ENCODE measurements at places on chromosomes 2 and 18.

- no peak for DNase-seq
Measured at GRCh38 chr2:147174824-147175254, 670.0 kb upstream of the ACVR2A start.

DNA sequence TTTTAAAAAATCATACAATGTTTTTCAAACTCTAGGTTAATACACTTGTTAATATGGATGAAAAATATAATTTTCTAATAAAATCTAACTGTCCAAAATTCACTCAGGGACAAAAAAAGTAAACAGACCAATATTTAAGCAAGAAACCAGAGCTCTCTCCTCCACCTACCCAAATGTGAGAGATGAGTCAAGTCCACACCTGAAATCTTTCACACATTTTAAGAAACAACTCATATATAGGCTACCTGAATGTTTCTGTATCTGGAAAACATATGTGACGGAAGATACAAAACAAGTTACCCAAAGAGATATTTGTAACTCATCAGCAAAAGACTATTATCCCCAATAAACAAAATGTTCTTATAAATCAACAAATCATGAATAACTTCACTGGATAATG, 20.2 kb downstream of the ZNF516 start:
- no peak for DNase-seq

DNA sequence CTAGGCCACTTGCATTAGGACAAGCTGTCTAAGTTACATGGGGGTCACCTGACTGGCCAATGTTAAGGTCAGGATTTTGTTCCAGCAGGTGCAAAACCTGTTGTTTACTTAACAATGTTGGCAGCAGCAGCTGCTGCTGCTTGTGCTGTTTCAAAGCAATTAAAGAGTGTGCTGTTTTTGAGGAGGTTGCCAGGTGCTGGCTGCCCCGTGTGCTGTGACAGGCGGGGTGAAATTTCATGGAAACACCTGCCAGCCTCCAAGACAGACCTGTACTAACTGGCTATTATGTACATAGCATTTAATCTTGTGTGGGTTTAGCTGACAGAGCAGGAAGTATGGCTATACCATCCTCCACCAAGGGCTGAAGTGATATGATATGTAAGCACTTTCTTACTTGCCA, 224.9 kb downstream of the ASXL3 start:
- DNase-seq, result no peak

DNA sequence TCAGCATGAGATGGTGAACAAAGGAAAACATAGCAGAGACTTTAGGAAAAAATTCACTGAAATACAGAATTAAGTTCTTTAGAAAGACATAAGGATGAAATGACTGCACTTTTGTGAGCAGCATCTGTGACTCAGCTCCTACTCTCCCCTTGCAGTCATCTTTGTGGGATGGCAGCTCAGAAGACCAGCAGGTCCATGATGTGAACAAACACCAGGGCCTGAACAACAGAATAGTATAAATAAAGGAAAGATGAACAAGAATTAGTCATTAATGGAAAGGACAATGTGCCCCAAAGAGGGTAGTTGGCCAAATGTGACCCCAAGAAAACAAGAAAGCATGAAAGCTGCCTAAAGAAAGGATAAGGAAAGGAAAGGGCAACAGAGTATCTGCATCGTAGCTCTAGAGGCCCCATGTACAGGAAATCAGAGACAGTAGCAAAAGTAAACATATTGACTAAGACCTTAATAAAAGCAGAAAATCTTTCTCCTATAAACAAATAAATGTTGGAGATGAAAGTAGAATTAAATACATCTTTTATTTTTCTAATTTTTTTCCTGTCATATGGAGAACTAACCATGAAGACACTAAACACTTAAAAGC, 318.0 kb downstream of the ZEB2 start:
- DNase-seq, result no peak
